Fibroblast of skin of scalp (primary cell): ENCODE measurements at places on chromosomes 7 and 10.

- DNase-seq: no peak
Observed at GRCh38 chr7:3068530-3068929, 24.9 kb upstream of the CARD11 start.

DNA sequence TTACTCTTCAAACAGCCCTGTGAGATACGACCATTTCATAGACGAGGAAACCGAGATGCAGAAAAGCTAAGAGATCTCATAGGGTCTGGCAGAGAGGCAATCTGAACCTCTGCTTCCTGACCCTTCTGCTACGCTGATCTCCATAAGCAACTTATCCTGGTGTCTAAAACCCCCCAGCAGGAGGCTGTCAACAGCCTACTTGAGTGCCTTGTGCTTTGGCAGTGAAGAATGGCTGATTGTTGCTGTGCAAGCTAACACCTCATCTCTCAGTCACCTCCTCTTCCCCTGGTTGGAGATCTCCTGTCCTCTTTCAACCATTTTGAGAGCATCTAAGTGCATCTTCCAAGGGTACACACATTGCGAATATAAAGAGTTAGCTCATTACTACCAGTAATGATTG is 86.2 kb downstream of the AOAH start:
- DNase-seq: no peak

DNA sequence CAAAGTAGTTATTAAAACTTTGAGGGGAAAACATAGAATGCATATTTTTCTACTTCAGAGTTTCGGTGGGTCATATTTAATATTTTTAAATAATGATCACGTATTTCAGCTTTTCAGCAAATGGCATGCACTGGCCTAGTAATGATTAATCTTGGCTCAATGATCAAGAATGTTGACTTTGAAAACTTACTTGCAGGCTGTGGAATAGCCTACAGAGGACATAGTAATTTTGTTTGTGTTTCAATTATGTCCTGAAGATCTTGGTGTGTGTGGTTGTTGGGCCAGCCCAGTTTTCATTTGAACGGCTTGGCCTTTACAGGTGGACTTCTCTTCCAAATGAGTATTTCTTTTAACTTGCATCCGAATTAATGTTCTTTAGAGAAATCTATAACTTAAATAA is 35.1 kb downstream of the ADD3 start:
- DNase-seq: no peak

DNA sequence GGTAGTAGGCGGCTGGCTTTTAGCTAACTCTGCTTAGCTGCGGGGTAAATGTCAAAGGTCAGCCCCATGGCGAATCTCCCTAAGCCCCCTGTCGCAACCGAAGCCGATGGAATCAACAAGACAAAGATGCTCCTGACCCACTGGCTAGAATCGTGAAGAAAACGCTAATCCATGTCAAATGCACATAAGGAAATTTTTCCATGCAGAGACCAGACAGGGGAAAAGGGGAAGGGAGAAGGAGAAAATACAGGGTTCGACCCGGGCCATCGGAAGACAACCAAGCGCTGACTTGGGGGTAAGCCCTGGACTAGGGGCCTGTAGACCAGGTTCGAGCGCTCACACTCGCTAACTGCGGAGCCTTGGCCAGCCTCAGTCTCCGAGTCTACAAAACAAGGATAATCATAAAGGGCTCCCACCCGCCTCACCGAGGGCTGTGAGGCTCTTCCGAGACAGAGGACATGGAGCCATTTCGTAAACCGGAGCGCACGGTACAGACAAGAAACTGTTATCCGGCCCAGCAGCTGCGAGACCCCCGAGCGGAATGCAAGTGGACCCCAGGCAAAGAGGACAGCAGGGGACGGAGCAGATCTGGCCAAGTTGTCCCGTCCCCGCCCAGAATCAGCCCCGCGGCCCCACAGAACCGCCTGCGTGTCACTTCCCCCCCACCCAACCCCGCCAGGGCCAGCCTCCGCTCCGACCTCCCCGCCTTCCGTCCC is 507 bp downstream of the SAR1A start:
- no peak for DNase-seq

- DNase-seq: no peak
Observed at GRCh38 chr7:77320714-77321113, 95.4 kb downstream of the GSAP start.

GRCh38 chr7:1639532-1640175 is 30.4 kb upstream of the ELFN1 start:
- no peak for DNase-seq
